Caco-2 (cell line): ENCODE measurements at places on chromosomes 3 and 15. TPM values are rescaled to one million over a fixed set of nuclear protein-coding genes. Genes with fewer than 3 reads are reported as not detected.
A peak's percentile ranks its signal among the peaks of the same experiment; 100 is the strongest.

Gene STXBP5L
- not detected in 2 replicates for total RNA-seq

Gene CD86
- total RNA-seq = not detected in 2 replicates

- no peaks in the 10 kb centered on the region for H3K27me3 ChIP-seq
- no peaks in the 10 kb centered on the region for H3K4me1 ChIP-seq
- peak overlapping the region; percentile 37 for H3K27ac ChIP-seq
- DNase-seq = peak; percentile 66
- H3K36me3 ChIP-seq = no peaks in the 10 kb centered on the region
- H3K4me3 ChIP-seq = no peak overlapping the region
Observed at GRCh38 chr15:31488437-31489204, 162.0 kb downstream of the KLF13 start.

DNA sequence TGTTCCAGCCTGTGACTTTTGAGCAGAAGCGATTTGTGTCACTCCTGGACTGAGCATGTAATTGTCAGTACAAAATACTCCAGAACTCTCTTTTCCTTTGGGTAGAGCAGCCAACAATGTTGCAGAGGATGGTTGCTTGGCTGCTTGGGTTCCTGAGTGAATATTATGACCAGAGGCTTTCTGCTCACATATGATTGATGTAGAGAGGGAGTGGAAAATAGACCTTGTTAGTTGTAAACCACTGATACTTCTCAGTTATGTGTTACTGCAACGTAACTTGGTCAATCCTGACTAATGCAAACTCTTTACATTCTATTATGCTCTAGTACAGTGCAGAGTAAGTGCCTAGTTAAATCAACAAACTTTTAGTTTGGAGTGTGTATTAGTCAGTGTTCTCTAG is 322.6 kb upstream of the KCNH8 start:
- H3K4me3 ChIP-seq = no peak overlapping the region
- no peaks in the 10 kb centered on the region for H3K27me3 ChIP-seq
- no peak for DNase-seq
- H3K27ac ChIP-seq = no peak overlapping the region
- H3K36me3 ChIP-seq = no peaks in the 10 kb centered on the region

DNA sequence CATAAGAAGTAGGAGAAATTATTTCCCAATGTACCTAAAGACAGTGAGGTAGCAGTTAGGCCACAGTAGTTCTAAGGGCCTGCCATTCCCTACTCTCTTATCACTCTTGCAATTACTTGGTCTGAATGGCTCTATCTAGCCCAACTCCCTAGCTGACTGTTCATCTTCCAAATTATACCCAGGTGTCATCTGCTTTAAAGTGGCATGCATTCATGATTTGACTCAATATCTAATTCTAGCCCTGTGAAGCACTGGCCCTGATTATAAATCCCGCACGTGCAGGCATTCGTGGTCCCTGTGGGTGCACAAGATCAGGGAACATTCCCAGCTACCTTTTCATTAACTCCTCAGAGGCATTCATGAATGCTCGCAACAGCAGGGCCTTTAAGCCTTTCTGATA is 43.1 kb upstream of the ZNF774 start:
- no peaks in the 10 kb centered on the region for H3K27me3 ChIP-seq
- H3K4me3 ChIP-seq = no peak overlapping the region
- no peaks in the 10 kb centered on the region for H3K36me3 ChIP-seq
- no peaks in the 10 kb centered on the region for H3K4me1 ChIP-seq
- no peak overlapping the region for H3K27ac ChIP-seq

Gene C3orf49
- total RNA-seq = not detected in 2 replicates

- no peaks in the 10 kb centered on the region for H3K36me3 ChIP-seq
- H3K4me3 ChIP-seq = no peak overlapping the region
- peak; percentile 26 for DNase-seq
- H3K27ac ChIP-seq = no peak overlapping the region
- H3K4me1 ChIP-seq = no peaks in the 10 kb centered on the region
Observed at GRCh38 chr3:73868688-73869315, 244.1 kb upstream of the PDZRN3 start.

GRCh38 chr3:104032283-104032682 is 1334.4 kb upstream of the ALCAM start:
- H3K4me1 ChIP-seq = peaks cover 14% of the 10 kb centered on the region
- no peaks in the 10 kb centered on the region for H3K36me3 ChIP-seq
- H3K4me3 ChIP-seq = no peak overlapping the region
- no peak for DNase-seq
- H3K27me3 ChIP-seq = no peaks in the 10 kb centered on the region

DNA sequence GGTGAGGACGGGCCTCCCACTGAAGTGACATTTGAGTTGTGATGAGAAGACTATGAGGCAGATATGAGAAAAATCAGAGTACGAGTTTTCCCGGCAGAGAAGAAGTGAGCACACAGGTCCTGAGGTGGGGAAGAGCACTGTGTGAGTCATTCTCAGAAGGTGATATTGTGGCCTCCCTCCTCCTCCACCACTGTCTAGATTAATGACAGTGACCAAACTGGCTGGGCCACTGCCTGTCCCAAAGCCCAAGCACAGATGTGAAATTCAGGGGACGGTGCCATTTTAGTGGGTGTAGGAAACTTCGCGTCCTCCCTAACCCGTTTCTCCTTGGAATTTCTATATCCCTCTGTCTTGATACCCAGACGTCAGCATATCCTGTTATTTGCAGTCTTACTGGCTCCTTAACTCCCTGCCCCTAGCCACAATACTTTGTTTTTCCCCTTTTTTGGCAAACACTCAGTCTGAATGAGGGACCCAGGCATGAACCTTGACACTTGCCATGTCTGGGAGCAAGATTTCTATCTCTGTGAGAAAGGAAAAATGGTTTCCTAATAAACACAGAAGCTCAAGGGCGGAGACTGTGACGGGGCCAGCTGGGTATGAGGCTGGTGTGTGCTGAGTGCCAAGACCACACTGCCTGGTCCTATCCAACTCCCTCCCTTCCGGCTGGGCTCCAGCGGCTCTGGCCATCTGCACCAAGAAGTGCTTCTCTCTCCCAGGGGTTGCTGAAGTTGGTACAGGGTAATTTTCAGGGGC is 15.2 kb downstream of the PRICKLE2 start:
- DNase-seq = no peak
- no peaks in the 10 kb centered on the region for H3K27me3 ChIP-seq
- H3K36me3 ChIP-seq = no peaks in the 10 kb centered on the region
- H3K4me1 ChIP-seq = peaks cover 19% of the 10 kb centered on the region
- no peak overlapping the region for H3K4me3 ChIP-seq

Gene GABRA5
- total RNA-seq = not detected in 2 replicates

Gene GABRG3
- total RNA-seq = not detected in 2 replicates

GRCh38 chr15:71515375-71516186 is 294.8 kb upstream of the NR2E3 start:
- H3K27ac ChIP-seq = peak overlapping the region; percentile 72
- H3K27me3 ChIP-seq = no peaks in the 10 kb centered on the region
- H3K36me3 ChIP-seq = no peaks in the 10 kb centered on the region
- no peak overlapping the region for H3K4me3 ChIP-seq

GRCh38 chr3:127363891-127364290 is 76.0 kb upstream of the PRR20G start:
- no peak overlapping the region for H3K27ac ChIP-seq
- H3K4me1 ChIP-seq = no peaks in the 10 kb centered on the region
- no peak overlapping the region for H3K4me3 ChIP-seq
- DNase-seq = no peak

DNA sequence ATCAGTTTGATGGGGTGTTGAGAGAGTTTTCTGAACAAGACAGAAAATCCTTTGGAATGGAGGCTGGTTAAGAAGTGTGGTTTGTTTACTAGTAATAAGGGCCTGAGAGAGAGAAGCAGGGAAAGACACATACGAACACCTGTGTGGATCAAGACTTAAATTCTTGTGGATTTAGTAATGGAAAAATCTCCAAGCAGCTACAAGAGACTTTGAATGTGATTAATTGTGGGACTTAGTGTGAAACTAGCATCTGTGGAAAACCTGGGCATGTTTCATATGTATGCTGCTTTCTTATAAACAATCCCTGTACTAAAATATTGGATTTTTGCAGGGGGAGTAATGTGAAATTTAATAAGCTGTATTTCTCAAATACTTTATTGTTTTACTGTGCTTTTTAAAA is 399.1 kb downstream of the SI start:
- H3K36me3 ChIP-seq = no peaks in the 10 kb centered on the region
- H3K4me3 ChIP-seq = no peak overlapping the region
- no peaks in the 10 kb centered on the region for H3K27me3 ChIP-seq

DNA sequence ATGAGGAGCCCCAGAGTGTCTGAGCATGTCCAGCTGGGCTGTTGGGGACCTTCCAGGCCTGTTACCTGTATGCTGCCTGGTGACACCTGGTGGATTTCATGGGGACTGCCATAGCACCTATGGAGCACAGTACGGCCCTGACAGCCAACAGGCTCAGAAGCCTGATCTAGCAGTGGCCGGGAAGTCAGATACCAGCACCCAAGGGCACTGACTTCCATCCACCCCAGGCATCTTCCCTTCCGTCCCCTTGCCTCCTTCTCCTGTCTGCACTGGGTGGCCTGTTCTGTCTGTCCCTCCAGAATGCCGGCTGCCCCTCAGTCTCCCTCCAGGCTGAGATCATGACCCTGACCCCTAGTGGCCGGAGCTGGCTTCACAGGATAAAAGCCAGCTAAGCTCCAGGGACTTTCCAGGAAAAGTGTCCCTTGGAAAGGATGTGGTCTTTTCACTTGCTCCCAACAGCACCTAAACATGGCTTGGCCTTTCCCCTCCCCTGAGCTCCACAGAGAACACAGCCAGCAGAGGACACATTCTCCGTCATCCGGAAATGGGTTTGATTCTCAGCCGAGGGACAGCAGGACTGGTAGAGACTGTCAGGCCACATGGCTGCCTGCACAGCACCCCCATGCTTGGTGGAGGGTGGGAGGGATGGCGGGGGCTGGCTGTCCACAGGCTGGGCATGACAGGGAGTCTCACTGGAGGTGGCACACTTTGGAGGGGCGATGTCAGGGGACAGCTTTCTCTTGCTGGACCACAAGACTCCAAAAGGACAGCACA is 9.5 kb downstream of the RPS17 start:
- no peaks in the 10 kb centered on the region for H3K36me3 ChIP-seq
- no peaks in the 10 kb centered on the region for H3K4me1 ChIP-seq
- peak overlapping the region; percentile 29 for H3K4me3 ChIP-seq
- DNase-seq = peak; percentile 88
- peak overlapping the region; percentile 18 for H3K27ac ChIP-seq

GRCh38 chr3:73784686-73785392 is 160.1 kb upstream of the PDZRN3 start:
- no peak for DNase-seq
- H3K4me1 ChIP-seq = peaks cover 5% of the 10 kb centered on the region; the same call in 1 of the 2 replicates
- no peaks in the 10 kb centered on the region for H3K36me3 ChIP-seq
- H3K27me3 ChIP-seq = no peaks in the 10 kb centered on the region

DNA sequence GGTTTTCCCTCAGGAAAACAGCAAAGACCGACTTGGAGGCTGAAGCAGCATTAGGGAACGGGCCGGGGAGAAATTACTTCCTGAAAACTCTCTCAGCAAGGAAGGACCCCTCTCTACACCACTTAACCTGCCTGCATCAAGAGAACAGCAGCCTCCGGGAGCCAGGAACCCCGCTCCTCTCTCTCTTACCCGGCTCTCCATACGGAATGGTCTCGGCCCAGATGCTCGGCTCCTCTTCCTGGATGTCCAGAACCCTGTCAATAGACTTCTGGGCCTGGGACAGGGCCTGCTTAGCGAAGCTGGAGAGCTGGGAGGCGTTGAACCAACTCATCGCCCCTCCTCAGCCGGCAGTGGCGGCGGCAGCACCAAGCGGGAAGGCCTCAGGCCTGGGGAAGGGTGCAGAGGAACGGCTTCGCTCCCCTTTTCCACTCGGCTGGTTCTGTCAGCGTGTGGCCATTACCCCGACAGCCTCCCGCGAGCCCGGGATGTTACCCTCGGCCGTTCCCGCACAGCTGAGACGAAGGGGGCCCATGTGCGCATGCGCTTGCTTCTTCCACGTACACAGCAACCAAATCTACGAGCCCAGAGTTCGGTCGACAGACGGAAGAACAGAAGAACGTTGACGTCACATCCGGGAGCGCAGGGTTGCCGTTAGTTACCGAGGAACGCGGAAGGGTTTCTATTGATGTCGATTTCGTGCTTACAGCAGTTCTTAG is at the start of gene TMF1:
Gene TMF1 (minus strand): TSS at position 578 of the 716 bp plus-strand sequence. CDS start 247 bp downstream, at position 331.
- H3K27me3 ChIP-seq = no peaks in the 10 kb centered on the region
- peak within 1 kb of the TSS; percentile 99 for H3K27ac ChIP-seq
- H3K4me1 ChIP-seq = peaks cover 8% of the 10 kb centered on the region
- H3K36me3 ChIP-seq = no peaks in the 10 kb centered on the region

DNA sequence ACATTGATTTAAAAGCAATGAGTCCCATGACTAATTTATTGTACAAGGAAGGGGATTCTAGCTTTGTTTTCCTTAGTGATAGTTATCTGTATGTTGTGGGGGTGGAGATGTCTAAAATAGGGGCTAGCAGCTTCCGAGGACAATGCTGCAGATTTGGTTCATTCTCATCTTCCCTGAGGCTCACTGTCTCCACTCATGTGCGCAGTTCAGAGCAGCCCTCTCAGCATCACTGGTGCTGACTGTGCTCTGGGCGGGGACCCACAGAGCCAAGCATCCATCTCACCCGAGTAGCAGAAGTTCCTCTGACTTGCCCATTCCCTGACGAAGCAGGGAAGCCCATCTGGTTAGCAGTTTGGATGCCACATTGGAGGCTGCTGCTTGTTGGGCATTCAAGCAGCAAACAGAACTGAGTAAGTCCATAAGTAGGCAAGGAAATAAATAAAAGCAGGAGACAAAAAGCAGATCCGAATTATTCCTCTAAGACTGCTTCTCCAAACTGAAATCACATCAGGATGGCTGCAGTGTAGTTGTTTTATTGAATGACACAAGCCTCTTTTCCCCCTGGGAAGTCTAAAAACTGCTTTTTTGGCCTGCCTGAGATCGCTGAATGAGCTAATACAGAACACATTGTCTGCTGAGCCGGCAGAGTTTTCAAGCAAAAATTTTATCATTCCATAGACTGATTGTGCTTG is 27.5 kb downstream of the RARB start:
- peaks cover 28% of the 10 kb centered on the region for H3K4me1 ChIP-seq
- no peak for DNase-seq
- H3K4me3 ChIP-seq = no peak overlapping the region
- peak overlapping the region; percentile 94 for H3K27ac ChIP-seq
- H3K36me3 ChIP-seq = no peaks in the 10 kb centered on the region
- H3K27me3 ChIP-seq = no peaks in the 10 kb centered on the region

Gene CPN2
- not detected in 2 replicates for total RNA-seq

- no peak overlapping the region for H3K27ac ChIP-seq
- H3K27me3 ChIP-seq = no peaks in the 10 kb centered on the region
- no peak overlapping the region for H3K4me3 ChIP-seq
- H3K36me3 ChIP-seq = no peaks in the 10 kb centered on the region
Observed at GRCh38 chr3:173003471-173003870, 137.6 kb downstream of the SPATA16 start.

GRCh38 chr15:82532383-82532990 is 7.8 kb downstream of the RPS17 start:
- H3K27ac ChIP-seq = no peak overlapping the region
- H3K4me3 ChIP-seq = no peak overlapping the region
- DNase-seq = no peak
- H3K27me3 ChIP-seq = no peaks in the 10 kb centered on the region

GRCh38 chr3:7684182-7684715 is 817.4 kb upstream of the LMCD1 start:
- H3K27me3 ChIP-seq = no peaks in the 10 kb centered on the region
- no peak for DNase-seq
- H3K36me3 ChIP-seq = no peaks in the 10 kb centered on the region
- H3K4me3 ChIP-seq = no peak overlapping the region
- no peaks in the 10 kb centered on the region for H3K4me1 ChIP-seq
- no peak overlapping the region for H3K27ac ChIP-seq

Gene GPR62
- total RNA-seq = not detected in 2 replicates

GRCh38 chr3:57077630-57078343 is 17.3 kb downstream of the SPATA12 start:
- no peaks in the 10 kb centered on the region for H3K36me3 ChIP-seq
- DNase-seq = no peak
- peaks cover 7% of the 10 kb centered on the region; the same call in 1 of the 2 replicates for H3K4me1 ChIP-seq
- H3K27ac ChIP-seq = no peak overlapping the region
- no peaks in the 10 kb centered on the region for H3K27me3 ChIP-seq
- peak overlapping the region; percentile 63 for H3K4me3 ChIP-seq
